Endothelial cell of umbilical vein (primary cell): ENCODE measurements at places on chromosomes 11 and 22.
A peak's percentile ranks its signal among the peaks of the same experiment; 100 is the strongest.

DNA sequence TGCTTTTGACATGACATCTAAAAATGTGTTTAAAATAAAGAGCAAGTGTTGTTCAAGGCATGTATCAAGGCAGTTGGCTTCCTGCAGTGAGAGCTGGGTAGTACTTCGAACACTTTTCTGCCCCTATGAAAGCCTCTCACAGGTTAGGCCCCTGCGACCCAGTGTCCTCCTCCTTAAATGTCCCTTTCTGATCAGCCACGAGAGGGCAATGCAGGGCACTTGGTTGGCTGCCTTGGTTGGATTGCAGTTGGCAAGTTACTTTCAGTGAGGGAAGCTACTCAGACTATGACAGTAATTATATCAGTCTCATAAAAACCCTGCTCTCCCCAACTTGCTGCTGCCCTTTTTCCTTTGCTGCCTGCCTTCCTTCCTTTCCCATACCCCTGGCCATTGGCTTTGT lies 743.8 kb downstream of the NTM start:
- peak; percentile 44 for DNase-seq

GRCh38 chr22:49934891-49935557 lies 16.6 kb downstream of the CRELD2 start:
- DNase-seq: peak; percentile 44

GRCh38 chr11:41622707-41623359 lies 163.4 kb upstream of the LRRC4C start:
- DNase-seq: no peak

DNA sequence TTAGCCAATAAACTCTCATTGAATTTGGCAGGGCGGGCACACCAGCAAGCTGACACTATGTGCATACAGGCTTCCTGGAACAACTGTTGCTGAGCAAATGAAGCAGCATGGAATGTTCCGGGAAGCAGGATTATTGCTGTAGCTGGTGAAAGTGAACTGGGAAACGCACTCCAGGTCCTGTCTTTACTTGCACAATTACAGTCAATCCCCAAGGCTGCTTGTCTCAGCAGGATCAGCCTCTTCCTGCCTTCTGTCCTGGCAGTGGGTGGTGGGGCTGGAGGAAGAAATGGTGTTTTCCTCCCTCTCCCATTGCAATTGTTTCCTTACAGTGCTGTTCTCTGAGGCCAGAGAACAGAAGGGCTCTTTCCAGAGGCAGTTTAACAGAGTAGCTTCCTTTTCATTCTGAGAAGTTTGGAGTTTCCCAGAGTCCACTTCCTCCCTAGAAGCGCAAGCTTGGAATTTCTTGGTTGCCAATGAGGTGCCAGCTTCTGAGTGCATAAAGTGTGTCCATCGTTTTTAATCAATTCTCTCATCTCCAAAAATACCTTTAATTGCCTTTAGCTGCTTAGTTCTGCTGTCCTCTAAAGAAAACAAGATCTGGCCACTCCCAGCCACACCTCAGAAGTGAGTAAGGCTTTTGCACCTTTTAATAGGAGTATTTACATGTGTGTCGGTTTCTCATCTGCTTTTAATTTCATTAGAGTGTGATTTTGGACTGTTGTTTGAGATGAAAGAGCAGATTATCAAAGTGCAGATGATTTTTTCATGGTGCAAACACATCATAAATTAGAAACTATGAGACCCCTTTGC lies 19.9 kb downstream of the CD44 start:
- DNase-seq: peak; percentile 28

DNA sequence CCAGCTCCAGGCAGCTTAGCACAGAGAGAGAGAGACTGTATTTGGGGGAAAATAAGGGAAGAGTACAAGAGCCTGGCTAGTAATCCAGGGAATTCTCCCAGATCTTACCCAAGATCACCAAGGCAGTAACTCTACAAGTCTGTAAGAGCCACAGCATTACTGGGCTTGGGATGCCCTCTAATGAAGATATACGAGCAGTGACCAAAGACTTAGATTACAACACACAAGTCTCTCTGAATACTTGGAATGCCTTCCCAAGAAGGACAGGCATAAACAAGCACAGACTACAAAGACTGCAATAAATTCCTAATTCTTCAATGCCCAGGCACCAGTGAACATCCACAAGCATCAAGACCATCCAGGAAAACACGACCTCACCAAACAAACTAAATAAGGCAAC lies 17.7 kb downstream of the DNAJC24 start:
- no peak for DNase-seq

DNA sequence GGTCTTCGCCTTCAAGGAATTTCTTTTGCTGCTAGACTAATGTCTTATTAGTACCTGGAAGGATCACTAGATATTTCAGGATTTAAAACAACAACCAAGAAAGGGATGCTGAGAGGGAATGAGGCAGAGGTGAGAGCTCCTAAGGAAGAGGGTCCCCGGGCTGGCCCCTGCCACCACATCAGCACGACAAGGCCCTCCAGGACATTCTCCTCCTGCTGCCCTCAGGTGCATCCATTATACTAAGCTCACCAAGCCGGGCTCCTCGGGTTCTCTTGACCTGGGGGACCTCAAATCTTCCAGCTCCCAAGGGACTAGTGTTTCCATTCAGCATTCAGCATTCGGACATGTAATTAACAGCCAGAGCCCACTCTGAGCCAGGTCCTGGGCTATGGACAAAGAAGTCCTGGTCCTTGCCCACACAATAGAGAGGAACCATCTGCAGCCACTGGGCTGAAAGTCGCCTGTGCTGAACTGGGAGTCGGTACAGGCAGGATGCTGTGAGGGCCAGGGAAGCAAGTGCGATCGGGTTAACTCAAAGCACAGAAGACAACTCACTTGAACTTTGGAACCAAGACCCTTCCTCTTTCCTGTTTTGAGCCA lies 29.4 kb upstream of the OAF start:
- no peak for DNase-seq

DNA sequence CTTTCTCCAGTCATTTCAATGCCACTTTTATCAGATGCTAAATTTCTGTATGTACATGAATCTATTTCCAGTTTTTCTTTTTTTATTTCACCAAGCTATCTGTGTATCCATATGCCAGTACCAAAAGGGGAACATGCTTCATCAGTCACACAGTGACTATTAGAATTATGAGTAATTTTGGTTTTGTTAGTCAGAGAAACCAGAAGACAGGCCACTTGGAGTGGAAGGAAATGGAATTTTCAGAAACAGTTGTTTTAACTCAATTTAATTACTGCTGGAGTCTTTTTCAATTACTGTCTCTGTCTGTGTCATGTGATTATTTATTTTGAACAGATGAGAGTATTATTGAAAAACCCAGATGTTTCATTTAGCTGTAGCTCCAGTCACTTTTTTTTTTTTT lies 84.6 kb upstream of the ANO3 start:
- no peak for DNase-seq

DNA sequence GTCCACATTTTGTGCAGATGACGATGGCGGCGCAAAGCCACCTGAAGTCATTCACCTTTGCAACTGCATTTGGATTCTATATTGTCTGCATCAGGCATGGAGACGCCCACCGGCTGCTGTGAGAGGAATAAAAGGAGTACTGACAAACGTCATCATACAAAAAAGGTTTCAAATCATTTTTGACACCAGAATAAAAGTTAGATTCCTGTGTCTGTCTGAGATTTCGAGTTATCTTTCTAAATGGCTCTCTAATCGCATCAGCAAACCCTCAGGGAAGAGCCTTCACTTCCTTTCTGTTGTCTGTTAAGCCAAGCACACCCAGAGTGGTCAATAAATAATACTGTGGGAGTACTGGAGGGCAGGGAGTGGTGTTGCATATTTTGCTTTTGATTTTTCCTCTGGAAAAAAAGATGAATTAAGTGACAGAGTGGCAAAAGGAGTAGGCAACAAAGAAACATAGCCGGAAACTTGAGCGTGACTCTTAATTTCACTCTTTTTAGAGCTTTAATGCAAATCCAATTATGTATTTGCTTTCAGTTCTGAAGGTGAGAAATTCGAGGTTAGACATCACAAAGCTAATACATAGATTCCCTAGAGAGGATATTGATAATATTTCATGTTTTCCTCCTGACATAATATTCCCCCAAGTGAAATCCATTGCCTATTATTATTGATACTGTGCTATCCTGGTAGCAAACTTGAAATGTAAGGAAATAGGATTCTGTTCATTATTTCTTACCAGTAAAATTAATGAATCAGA lies 150.8 kb upstream of the MTMR2 start:
- no peak for DNase-seq

- DNase-seq: no peak
Measured at GRCh38 chr11:11382858-11383532, 29.9 kb upstream of the CSNK2A3 start.

GRCh38 chr11:63829823-63830489 lies 9.0 kb upstream of the MARK2 start:
- DNase-seq: peak; percentile 44

DNA sequence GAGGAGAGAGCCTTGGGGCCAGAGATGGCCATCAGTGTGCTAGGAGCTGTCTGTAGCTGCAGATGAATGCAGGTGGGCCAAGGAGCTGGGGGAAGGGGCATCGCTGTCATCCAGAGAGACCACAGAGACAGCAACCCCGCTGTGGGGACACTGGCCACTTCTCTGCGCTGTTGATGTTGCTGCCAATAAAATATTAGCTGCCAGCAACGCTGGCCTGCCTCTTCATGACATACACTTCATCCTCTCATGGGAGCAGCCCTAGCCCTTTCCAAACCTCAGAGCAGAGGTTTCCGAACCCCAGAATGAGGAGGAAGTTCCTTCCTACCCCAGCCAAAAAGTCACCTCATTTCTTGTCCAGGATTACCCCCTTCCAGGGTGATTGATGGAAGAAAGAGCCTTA lies 106.2 kb downstream of the PARVA start:
- DNase-seq: no peak

- DNase-seq: no peak
Measured at GRCh38 chr11:31757260-31757835, 53.8 kb downstream of the PAX6 start.

DNA sequence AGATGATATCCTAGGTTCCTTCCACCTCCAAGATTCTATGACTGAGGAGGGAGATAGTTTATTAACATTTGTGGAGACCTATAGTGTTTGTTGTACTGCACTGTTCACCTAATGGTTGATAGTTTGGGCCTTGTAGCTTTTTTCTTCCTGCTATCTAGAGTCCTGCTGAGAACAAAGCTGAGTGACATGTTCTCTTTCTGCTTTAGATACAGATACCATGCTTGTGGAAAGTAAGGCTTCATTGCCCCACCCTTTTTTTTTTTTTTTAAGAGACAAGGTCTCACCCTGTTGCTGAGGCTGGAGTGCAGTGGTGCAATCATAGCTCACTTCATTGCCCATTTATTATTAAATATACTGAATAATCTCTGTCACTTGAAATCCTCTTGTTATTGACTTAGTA lies 12.3 kb downstream of the DLAT start:
- DNase-seq: no peak

DNA sequence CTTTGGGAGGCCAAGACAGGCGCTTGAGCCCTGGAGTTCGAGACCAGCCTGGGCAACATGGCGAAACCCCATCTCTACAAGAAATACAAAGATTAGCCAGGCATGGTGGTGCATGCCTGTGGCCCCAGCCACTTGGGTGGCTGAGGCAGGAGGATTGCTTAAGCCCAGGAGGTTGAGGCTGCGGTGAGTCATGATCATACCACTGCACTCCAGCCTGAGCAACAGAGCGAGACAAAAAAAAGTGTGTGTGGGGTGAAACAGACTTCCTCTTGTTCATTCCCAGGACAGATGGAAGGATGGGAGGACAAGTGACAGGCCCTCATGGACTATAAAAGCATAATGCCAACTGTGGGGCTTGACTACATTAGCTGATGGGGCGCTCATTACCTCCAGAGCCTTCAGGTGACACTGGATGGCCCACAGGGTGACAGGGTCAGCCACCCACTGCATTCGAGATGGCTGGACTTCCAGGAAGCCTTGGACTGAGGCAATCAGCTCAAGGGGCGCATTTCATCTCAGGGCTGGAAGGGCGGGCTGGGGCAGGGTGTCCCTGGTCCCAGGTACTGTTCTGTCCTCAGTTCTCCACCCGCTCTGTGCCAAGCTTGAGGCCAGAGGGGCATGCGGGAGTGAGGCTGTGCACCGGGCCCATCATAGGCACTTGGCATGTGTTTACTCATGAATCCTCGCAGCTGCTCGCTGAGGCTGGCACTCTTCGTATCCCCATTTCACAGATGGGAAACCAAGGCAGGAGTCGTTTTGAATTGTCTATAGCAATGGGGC lies 12.5 kb downstream of the NPTXR start:
- no peak for DNase-seq

DNA sequence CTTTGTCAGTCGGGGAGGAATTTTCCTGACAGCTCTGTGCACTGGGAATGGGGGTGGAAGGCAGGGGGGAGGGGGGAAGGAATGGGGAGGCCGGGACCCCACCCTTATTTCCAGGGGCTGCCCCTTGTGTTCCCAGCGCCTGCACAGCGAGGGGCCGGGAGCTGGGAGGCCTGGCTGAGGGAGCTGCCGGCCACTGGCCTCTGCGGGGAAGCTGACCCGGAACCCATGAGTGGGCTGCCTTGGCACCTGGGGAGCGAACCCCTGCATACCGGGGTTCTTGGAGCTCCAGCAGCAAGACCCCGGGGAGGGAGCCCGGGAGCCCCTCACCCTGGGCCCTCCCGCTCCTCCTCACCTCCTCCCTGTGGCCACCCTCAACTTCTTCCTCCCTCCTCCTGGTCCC lies 3.5 kb downstream of the H19 start:
- DNase-seq: no peak

DNA sequence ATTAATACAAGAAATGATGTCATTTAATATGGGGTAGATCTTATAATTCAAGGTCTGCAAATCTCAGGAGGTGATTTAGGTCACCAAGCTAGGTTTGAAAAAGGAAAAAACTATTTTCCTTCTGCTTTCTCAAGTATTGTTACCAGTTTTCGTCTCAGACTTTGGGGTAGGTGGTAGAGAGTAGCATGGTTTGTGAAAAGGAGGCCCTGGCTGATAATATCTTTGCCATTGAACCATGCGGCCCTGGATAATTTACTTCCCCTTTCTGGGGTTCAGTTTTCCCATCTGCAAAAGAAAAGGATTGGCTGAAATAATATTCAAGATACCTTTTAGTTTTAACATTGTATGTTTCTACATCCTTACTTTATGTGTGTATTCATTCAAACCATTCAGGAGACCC lies 92.1 kb downstream of the WNT11 start:
- DNase-seq: no peak

DNA sequence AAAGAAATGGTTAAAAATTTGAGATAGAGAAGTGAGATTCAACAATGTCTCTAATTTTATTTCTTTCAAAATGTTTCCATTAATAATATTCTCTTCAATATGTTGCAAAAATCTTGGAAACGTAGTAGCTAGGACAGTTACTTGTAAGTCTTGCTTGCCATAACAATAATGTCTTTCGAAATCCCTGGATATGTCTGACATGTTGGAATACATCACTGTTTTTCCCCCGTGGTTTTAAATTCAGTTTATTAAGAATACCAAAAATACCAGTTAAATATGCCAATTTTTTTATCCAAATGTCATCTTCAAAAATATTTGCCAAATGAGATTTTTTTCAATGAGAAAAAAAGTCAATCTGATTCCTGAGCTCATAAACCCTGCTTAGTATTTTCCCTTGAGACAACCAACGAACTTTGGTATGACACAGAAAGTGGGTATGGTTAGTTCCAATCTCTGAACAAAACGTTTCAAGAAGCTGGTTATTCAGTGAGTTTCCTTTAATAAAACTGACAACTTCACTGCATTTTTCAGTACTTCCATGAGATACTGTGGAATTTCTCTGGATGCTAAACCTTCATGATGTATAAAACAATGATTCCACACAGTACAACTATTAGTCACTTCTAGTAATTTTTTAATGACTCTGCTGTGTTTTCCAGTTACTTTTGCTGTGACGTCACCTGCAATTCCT lies 36.7 kb upstream of the AMPD3 start:
- no peak for DNase-seq
